Amniotic stem cell (primary cell): ENCODE measurements at places on chromosomes 13 and 19.
A peak's percentile ranks its signal among the peaks of the same experiment; 100 is the strongest.

GRCh38 chr13:20217168-20217567, 15.0 kb downstream of the GJB6 start:
- DNase-seq: no peak

- DNase-seq: no peak
Measured at GRCh38 chr13:39401756-39402155, 201.2 kb downstream of the LHFPL6 start.

DNA sequence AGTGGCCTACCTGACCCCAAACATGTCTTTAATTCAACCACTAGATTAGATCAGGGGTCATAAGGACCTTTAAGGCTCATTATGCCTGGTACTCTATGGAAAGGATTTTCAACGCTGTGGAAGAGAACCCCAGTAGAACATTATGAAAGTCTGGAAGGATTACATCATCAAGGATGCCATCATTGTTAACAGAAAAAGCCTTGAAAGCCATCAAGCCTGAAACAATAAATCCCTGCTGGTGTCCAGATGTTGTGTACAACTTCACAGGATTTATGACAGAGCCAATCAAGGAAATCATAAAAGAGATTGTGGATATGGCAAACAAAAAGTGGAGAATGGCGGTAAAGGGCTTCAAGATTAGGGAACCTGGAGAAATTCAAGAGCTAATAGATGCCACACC, 59.7 kb downstream of the NAA16 start:
- DNase-seq: no peak

DNA sequence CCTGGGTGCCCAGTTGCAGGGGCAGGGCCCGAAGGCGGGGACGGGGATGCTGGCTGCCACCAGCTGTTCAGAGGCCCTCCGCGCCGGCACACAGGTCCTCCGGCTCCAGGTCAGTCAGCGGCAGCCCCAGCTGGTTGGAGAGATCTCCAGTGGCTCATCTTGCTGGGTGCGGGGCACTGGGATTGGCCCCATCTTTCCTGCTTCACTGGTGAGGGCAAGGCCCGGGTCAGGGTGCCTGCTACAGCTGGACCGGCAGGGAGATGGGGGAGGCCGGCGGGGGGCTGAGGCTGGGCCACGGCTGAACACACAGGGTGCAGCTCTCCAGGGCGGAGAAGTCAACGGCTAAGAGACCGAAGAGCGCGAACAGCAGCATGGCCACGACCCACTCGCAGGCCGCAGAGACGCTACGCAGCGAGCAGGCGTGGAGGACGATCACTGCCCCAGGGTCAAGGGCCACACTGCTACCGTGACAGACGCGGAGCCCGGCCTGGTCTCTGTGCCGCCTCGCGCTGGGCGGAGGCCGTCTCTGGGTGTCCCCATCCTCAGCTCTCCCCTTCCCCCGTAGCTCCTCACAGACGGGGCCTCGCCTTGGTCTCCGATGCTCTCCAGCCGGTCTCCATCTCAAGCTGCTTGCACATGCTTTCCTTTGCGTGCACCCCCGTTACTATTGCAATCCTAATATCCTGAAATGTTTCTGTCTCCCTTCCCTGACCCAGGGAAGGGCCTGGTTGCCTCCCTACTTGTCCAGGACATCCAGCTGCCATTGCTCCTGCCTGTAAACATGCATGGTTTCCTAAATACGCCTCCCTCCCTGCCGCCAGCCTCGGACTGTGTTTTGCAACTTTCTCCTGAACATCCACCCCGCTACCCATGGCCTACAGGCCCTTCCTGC, 12.3 kb downstream of the TMEM150B start:
- DNase-seq: no peak

GRCh38 chr13:21326155-21327031, 132.7 kb downstream of the ZDHHC20 start:
- peak; percentile 18 for DNase-seq

DNA sequence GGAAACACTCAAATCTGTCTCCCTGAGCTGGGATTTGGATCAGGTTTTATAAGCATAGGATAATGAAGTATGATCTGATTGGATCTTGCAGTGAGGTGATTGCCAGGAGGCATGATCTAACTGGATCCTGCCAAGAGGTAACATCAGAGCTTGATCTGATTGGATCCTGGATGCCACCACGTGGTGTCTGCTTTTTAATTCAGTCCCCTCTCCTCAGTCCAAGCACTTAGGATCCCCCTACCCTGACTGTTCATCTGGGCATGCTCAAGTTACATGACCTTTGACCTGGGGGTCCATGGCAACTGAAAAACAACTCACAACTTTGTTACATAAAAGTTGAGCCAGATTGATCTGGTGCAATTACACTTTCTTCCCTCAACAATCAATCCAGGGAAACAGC, 47.5 kb upstream of the LSM14A start:
- no peak for DNase-seq

GRCh38 chr13:68588623-68589022, 1358.5 kb upstream of the PCDH9 start:
- DNase-seq: no peak
